Caco-2 (cell line): ENCODE measurements at places on chromosomes 5 and 9. TPM values are rescaled to one million over a fixed set of nuclear protein-coding genes. Genes with fewer than 3 reads are reported as not detected.

The PDE6A gene
- total RNA-seq = 2.5 and 2.6 TPM in 2 replicates

The PCSK1 gene
- 0.41 TPM in 1 of 2 replicates, not detected in the other for total RNA-seq

- no peak overlapping the region for H3K4me3 ChIP-seq
- no peaks in the 10 kb centered on the region for H3K4me1 ChIP-seq
- no peaks in the 10 kb centered on the region for H3K27me3 ChIP-seq
- DNase-seq = no peak
These were observed 2.5 kb upstream of the FGF1 start for GRCh38 chr5:142688281-142688989.

The ANGPTL2 gene
- not detected in 2 replicates for total RNA-seq

DNA sequence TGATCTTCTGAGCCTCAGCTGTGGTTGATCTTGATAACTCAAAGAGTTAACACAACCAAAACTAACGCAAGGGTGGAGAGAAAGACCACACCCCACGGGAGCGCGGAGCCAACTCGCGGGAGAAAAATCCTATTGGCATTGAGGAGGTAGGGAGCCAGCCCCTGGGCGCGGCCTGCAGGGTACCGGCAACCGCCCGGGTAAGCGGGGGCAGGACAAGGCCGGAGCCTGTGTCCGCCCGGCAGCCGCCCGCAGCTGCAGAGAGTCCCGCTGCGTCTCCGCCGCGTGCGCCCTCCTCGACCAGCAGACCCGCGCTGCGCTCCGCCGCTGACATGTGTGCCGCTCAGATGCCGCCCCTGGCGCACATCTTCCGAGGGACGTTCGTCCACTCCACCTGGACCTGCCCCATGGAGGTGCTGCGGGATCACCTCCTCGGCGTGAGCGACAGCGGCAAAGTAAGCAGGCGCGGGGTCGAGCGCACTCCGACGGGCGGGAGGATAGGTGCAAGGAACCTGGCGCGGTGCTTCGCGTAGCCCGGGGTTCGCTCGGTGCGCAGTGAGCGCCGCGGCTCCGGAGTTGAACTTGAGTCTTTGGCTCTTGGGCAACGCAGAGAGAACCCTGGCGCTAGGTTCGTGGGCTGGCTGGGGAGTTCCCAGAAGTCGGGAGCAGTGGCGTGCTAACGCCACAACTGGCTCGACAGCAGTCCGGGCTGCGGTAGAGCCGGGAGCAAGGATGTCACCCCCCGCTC is at the start of gene GDA:
Gene GDA (plus strand): TSS at position 210 of the 745 bp plus-strand sequence. CDS start 120 bp downstream, at position 330.
- H3K4me1 ChIP-seq = no peaks in the 10 kb centered on the region
- peak; percentile 35 for DNase-seq
- peak within 1 kb of the TSS; percentile 57 for H3K4me3 ChIP-seq
- H3K27ac ChIP-seq = no peak within 1 kb of the TSS

GRCh38 chr5:79521156-79521555 is 7.2 kb upstream of the HOMER1 start:
- no peaks in the 10 kb centered on the region for H3K36me3 ChIP-seq
- DNase-seq = no peak
- H3K4me3 ChIP-seq = no peak overlapping the region
- no peak overlapping the region for H3K27ac ChIP-seq

- H3K4me1 ChIP-seq = no peaks in the 10 kb centered on the region
- DNase-seq = no peak
- H3K4me3 ChIP-seq = no peak overlapping the region
- H3K36me3 ChIP-seq = no peaks in the 10 kb centered on the region
These were observed 391.5 kb downstream of the HTR1A start for GRCh38 chr5:63570752-63571151.

The GRIN1 gene
- total RNA-seq = 1.9 and 3.7 TPM in 2 replicates

GRCh38 chr9:130461218-130461630 is 16.5 kb downstream of the ASS1 start:
- no peaks in the 10 kb centered on the region for H3K36me3 ChIP-seq
- no peaks in the 10 kb centered on the region for H3K27me3 ChIP-seq
- DNase-seq = no peak
- H3K27ac ChIP-seq = no peak overlapping the region

The CD180 gene
- not detected in 2 replicates for total RNA-seq

The SEMA4D gene
- total RNA-seq = 16.0 and 17.1 TPM in 2 replicates

DNA sequence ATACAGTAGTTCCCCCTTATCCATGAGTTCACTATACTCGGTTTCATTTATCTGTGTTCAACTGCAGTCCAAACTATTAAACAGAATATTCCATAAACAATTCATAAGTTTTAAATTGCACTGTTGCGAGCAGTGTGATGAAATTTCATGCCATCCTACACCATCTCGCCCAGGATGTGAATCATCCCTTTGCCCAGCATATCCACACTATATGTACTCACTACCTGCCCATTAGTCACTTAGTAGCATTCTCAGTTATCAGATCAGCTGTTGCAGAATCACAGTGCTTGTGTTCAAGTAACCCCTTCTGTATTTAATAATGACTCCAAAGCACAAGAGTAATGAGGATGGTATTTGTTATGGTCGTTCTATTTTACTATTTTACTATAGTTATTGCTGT is 51.5 kb downstream of the SHOC1 start:
- DNase-seq = no peak
- H3K27me3 ChIP-seq = no peaks in the 10 kb centered on the region
- no peak overlapping the region for H3K4me3 ChIP-seq
- H3K27ac ChIP-seq = no peak overlapping the region
- no peaks in the 10 kb centered on the region for H3K36me3 ChIP-seq

GRCh38 chr9:100667448-100667847 is 89.6 kb downstream of the CAVIN4 start:
- H3K27ac ChIP-seq = no peak overlapping the region
- no peaks in the 10 kb centered on the region for H3K36me3 ChIP-seq
- no peak overlapping the region for H3K4me3 ChIP-seq
- H3K27me3 ChIP-seq = no peaks in the 10 kb centered on the region
- no peaks in the 10 kb centered on the region for H3K4me1 ChIP-seq

DNA sequence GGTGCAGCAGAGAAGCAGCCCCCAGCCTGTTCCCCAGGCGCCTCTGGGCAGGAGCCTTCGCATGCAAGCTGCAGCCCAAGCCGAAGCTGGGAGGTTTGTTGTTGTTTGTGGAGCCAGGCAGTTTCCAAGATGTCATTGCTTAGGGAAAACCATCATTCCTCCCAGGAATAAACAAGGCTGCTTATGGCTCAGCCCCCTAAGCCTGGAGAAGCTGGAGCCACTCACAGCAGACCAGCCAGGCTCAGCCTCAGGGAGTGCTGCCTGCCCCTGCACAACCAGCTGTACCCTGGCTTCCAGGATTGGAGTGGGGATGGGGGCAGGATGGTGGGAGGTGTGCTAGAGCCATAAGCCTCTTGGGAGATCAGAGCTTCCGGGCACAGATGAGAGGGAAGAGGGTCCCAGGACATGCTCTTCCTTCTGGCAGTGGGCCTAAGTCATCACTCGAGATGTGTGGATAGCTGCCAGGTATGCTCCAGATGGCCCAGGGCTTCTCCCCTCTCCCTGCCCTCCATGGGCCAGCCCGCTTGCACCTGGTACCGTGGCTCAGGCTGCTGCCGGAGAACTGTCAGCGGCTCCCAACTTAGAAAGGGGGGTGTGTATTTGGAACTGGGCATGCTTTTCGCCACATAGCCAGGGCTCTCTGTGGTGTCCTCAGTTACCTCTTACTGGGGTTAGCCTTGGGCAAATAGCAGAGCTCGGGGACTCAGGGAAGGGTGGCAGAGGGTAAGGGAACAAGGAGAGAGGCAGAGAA is 105.2 kb downstream of the RGS3 start:
- H3K4me3 ChIP-seq = no peak overlapping the region
- no peaks in the 10 kb centered on the region for H3K27me3 ChIP-seq
- H3K27ac ChIP-seq = no peak overlapping the region
- DNase-seq = peak; percentile 22
- H3K36me3 ChIP-seq = no peaks in the 10 kb centered on the region

The ZNF483 gene
- not detected in 2 replicates for total RNA-seq

- no peaks in the 10 kb centered on the region for H3K27me3 ChIP-seq
- no peak overlapping the region for H3K27ac ChIP-seq
- no peaks in the 10 kb centered on the region for H3K36me3 ChIP-seq
- no peak for DNase-seq
These were observed 112.8 kb upstream of the CDH12 start for GRCh38 chr5:22965960-22966359.

DNA sequence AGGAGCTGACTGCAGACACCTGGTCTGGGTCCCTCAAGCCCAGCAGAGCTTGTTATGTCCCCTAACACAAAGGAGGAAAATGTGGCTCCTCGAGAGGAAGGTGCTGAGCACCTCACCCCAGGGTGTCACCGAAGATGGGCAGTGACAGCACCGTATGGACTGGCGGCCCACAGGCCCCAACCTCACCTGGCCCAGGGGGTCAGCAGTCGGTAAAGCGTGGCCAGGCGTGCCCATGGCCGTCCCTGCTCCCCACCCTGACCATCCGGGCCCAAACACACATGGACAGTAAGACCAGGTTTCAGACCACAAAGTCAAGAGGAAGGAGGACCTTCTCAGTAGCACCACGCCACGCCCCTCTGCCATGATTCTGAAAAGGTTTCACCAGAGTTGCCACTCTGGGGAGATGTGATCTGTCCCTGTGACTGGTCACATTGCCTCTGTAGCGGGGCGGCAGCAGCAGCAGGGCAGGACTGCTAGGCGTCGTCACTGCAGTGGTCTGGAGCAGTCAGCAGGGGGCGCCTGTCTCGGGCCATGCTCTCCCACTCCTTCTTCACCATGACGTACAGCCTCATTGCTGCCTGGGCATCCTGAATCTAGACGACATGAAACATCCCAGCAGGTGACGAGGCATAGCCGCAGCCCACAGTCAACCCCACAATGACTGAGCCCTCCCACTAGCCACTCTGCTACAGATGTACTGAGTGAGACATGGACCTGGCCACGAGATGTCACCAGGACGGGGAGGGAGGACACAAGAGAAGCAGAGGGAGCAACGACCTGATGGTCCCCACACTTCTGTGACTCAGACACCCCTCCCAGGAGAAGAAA is 11.1 kb downstream of the REXO4 start:
- no peaks in the 10 kb centered on the region for H3K27me3 ChIP-seq
- H3K36me3 ChIP-seq = peaks cover 2% of the 10 kb centered on the region; the same call in 1 of the 2 replicates
- H3K4me1 ChIP-seq = no peaks in the 10 kb centered on the region
- DNase-seq = peak; percentile 81

The TMOD1 gene
- total RNA-seq = 1.00 and 1.1 TPM in 2 replicates

GRCh38 chr5:103059525-103059924 is 60.4 kb downstream of the GIN1 start:
- no peaks in the 10 kb centered on the region for H3K36me3 ChIP-seq
- peaks cover 50% of the 10 kb centered on the region for H3K4me1 ChIP-seq
- H3K4me3 ChIP-seq = no peak overlapping the region
- no peaks in the 10 kb centered on the region for H3K27me3 ChIP-seq

GRCh38 chr9:129613520-129614175 is 7.3 kb downstream of the C9orf50 start:
- H3K4me3 ChIP-seq = no peak overlapping the region
- no peak for DNase-seq
- H3K27ac ChIP-seq = no peak overlapping the region
- H3K4me1 ChIP-seq = peaks cover 7% of the 10 kb centered on the region; the same call in 1 of the 2 replicates
- no peaks in the 10 kb centered on the region for H3K27me3 ChIP-seq
- H3K36me3 ChIP-seq = no peaks in the 10 kb centered on the region

DNA sequence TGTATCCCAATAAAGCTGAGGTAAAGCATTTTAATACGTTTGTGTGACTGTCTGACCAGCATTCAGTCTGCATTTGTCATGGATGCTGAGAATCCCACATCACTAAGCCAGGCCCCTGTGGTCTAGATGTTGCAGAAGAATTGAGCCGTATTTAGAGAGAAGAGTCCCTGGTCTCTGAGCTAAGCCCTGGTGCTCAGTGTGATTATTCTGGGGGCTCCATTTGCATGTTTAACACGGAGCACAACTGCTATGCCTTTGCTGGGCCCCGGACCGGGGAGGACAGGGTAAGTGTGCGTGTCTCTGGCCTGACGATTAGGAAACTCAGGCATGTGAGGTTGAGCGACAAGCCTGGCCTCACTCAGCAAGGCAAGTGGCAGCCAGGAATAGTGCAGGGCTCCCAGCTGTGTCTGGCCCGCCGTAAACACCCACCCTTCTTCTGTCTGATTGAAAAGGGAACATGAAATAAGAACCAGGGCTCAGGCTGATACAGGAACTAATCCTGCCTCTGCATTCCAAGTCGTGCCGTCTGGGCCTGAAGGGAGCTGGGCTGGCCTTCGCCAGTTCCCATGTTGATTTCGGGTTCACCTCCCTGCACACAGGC is 22.3 kb downstream of the FAM78A start:
- H3K27ac ChIP-seq = no peak overlapping the region
- H3K27me3 ChIP-seq = no peaks in the 10 kb centered on the region
- no peaks in the 10 kb centered on the region for H3K36me3 ChIP-seq
- no peak for DNase-seq
- no peaks in the 10 kb centered on the region for H3K4me1 ChIP-seq
- H3K4me3 ChIP-seq = no peak overlapping the region

The TRIM23 gene
- 11.0 and 12.0 TPM in 2 replicates for total RNA-seq

DNA sequence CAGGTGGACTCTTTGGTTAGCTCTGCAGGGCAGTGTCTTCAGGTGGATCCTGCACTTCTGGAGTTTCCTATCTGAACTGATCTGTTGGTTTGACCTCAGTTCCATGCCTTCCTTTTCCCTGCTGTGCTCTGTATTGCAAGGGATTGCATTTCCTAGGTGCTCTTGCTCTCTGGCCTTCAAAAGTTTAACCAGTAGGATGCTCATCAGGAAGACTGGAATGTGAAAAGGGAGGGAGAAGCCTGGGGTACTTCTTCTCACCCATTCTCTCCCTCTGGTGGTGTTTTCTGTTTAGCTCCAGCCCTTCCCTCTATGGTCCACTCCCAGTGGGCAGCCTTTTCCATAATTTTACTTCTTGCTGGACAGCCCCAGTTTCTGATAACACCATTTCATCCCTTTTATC is 78.5 kb downstream of the ZNF618 start:
- H3K36me3 ChIP-seq = no peaks in the 10 kb centered on the region
- no peak overlapping the region for H3K4me3 ChIP-seq
- no peaks in the 10 kb centered on the region for H3K27me3 ChIP-seq
- H3K4me1 ChIP-seq = peaks cover 9% of the 10 kb centered on the region; the same call in 1 of the 2 replicates
- H3K27ac ChIP-seq = no peak overlapping the region

- H3K36me3 ChIP-seq = no peaks in the 10 kb centered on the region
- peak; percentile 18 for DNase-seq
- no peaks in the 10 kb centered on the region for H3K4me1 ChIP-seq
- H3K27ac ChIP-seq = no peak overlapping the region
These were observed 86.7 kb upstream of the NFIB start for GRCh38 chr9:14400658-14400995.

DNA sequence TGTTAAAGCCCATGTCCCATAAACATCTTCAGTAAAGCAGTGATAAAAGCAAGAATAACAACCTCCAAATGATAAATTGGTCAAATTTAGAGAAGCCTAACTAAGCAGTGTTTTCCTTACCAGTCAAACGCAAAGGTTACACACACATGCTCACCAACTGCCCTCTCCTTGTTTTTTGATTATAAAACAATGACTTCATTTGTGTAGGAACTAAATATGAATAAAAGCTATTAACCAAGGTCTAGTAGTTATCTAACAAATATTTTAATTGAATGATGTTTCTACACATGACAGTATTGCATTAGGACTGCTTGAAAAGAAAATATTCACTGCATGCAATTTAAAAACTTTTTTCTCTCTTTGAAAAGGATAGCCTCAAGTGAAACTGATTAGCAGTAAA is 36.7 kb downstream of the PCA3 start:
- H3K27me3 ChIP-seq = no peaks in the 10 kb centered on the region
- H3K4me3 ChIP-seq = no peak overlapping the region
- H3K4me1 ChIP-seq = peaks cover 6% of the 10 kb centered on the region
- H3K36me3 ChIP-seq = no peaks in the 10 kb centered on the region
- DNase-seq = no peak
